Stimulated activated CD8-positive, alpha-beta memory T cell treated with anti-CD3 and anti-CD28 coated beads, Interleukin-7, amount 100 ng/mL, for 1 hour (primary cell): ENCODE measurements at places on chromosomes 4 and X.

- no peak for DNase-seq
These were observed 58.8 kb downstream of the JAKMIP1 start for GRCh38 chr4:6141554-6141953.

- DNase-seq = no peak
These were observed 557.6 kb upstream of the DIPK2B start for GRCh38 chrX:45758319-45758718.

DNA sequence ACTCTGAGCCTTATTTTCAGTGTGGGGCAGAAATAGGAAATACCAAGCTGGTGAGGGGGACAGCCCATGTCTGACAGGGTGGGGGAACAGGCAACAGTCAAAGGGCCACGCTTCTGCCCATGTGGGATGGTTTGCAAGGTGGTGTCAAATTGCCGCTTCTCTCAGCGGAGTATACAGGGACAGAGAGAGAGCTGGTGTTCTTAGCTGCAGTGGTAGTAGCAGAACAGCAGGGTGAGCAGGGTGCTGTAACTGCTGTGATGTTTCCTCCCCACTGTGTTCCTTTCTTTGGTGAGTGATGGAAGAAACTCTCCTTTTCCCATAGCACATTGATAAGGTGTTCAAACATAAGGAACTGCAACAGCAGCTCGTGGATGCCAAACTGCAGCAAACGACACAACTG, 37.9 kb downstream of the RBBP7 start:
- no peak for DNase-seq

DNA sequence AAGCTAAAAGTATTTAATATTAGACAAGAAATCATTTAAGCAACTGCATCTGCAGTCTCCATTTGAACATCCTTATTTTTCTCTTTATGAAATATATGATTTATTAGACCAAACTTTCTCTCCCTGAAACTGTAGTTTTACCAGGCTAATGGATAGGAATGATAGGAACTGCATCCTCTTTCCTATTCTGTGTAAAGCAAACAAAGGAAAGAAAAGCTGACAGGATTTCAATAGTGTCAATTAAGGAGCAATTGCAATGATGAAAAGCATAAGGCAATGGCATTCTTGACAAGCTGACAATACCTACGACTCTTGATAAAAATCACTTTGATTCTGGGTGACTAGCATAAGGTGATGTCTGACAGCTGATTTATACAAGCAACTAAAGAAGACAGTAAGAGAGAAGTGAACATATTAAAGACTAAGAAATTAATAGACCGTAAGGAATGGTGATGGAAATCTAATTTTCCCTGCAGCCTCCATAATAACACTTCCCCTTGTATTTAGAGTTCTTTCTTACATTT, 502.5 kb downstream of the TECRL start:
- no peak for DNase-seq

GRCh38 chr4:180280076-180280475, 1963.1 kb upstream of the TENM3 start:
- no peak for DNase-seq

- no peak for DNase-seq
These were observed 476.4 kb upstream of the HS3ST1 start for GRCh38 chr4:11904846-11905739.

DNA sequence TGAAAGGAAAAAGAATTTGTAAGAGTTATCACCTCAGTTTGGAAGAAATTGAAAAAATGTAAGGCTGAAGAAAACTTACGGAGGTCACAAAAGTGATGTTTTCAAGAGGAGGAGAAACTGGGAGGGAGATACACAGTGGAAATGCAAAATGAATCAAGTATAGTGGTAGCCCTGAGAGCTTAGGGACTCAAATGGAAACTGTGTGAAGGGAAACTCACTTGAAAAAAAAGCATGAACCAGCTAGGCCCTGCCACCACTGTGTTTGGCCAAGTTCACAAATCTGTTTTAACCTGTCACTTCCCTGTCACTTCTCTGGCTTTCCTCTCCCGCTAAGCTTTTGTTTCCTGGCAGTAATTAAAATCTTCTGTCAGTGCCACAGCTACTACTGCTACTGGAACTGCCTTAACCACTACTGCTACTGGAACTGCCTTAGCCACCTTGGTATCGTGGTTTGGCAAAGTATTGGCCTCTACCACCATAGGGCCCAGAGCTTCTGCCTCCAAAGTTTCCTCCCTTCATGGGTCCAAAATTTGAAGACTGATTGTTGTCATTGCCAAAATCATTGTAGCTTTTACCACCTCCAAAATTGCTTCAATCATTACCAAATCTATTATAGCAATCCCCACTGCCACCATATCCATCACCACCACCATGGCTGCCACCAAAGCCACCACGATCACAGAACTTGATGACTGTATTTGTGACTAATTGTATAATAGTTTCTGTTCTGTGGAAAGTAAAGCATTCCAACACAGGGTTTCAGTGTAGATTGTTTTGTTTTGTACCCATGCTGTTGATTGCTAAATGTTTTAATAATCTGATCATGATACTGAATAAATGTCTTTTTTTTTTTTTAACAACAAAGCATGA, 41.5 kb downstream of the SMARCA5 start:
- DNase-seq = no peak

DNA sequence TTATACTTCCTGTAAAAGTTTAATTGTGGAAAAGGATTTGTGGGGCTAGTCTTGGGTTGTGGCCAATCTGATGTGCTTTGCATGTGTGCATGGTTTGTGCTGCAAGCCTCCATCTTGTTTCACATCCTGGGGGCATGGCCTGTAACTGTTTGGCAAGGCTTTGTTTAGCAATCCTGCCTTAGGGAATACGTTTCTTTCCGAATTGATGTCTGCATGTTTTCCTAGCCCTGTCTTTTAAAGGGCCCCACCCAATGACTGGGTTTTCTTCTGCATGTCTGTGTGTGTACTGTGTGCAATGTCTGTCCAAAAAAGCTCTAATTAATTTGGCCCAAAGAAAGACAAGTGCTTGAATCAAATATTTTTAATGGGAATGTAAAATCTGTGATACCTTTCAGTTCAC, 74.6 kb upstream of the MID1IP1 start:
- DNase-seq = no peak

- DNase-seq = no peak
These were observed 43.2 kb upstream of the PNPLA4 start for GRCh38 chrX:7970428-7970827.

GRCh38 chr4:152594978-152595925, 59.4 kb upstream of the FBXW7 start:
- no peak for DNase-seq

- DNase-seq = no peak
These were observed 545.9 kb upstream of the ZFP42 start for GRCh38 chr4:187449702-187450101.

DNA sequence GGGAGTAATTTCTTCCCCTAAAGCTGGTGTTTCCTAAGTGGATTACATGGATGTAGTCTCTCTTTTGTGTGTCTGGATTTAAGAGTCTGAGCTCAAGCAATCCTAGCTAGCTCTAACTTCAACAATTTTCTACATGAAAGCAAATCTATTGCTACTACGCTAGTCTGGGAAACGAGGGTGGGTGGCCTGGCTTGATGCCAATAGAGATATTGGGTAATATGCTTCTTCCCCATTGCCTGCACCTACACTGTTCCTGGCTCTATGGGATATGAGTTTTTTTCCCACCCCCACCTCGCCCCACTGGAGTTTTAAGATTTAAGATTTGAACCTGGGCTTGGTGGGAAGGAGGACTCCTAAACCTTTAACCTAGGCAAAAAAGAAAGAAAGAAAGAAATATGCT, 158.8 kb downstream of the RBM46 start:
- DNase-seq = no peak

GRCh38 chr4:128978985-128979384, 114.4 kb downstream of the SCLT1 start:
- no peak for DNase-seq

GRCh38 chrX:16711893-16712547, 449 bp downstream of the CTPS2 start:
- DNase-seq = no peak

- DNase-seq = no peak
These were observed 57.0 kb upstream of the RAI2 start for GRCh38 chrX:17917945-17918577.
